Adrenal gland (tissue), 19 donors: ENCODE measurements at places on chromosomes 3 and 15.
A peak's percentile ranks its signal among the peaks of the same experiment; 100 is the strongest.

- no peak for DNase-seq
Observed at GRCh38 chr15:50425219-50425618, 1.0 kb downstream of the USP8 start.

DNA sequence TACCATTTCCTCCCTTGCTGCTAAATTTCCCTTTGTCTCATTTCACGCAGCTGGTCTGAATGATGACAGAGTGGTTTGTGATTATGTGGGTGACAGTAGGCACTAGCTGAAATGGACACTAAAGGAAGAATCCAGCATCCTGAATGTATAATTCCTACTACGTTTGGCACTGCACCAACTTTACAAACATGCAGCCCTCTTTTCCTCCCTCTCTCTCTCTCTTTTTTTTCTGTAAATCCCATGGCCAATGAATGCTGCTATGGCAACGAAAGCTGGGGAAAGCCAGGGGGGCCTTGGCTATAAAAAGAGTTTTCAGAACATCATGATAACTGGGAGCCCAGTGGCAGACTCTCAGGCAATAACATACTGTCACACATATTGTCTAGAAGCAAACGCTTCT, 367.2 kb upstream of the AGTR1 start:
- DNase-seq = no peak

DNA sequence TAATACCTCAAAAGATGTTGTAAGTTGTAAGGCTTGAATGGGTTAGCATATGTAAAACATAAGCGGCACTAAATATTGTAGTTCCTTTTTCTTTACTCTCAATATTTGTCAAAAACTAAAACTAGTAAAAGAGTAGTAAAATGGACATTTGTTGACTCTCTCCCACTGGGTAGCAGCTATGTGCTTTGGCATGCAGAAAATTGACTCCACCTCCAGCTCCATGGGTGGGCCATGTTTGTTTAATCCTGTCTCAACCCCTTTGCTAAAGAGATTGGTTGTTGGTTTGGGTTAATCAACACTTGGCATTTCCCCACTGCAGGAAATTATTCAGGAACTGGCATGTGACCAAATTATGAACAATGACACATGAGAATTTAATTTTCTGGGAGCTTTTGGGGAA, 114.8 kb downstream of the EOMES start:
- DNase-seq = no peak

DNA sequence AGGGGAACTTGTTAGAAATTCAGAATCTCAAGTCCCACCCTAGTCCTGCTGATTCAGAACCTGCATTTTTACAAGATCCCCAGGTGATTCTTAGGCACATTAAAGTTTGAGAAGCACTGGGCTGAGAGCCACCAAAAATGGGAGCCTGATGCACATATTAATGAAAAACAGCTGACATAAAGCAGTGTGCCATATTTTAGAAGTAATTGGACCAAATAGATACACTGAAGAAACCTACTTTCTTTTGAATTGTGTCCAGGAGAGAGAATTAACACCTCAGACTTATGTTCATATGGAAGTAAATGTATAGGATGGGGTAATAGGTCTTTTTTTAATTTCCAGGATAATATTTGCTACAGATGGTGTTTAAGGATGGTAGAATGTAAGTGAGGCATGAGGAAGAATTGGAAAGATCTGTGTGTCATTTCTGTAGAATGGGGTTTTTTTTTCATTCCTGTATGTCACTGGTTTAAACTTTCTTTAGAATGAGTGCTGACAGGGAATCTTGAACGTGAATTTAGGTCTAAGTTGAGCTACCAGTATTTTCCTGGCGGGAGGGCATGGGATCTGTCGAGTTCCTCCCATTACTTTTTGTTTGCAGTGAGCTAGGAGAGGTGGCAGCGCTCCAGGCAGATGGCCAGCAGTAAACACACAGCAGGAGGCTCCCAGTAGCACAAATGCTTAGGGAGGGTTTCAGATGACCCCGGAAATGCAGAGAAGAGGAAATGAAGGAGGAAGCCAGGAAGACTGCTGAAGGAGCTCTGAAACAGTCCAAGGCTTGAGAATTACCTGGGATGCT, 185.6 kb downstream of the PLCL2 start:
- DNase-seq = peak; percentile 58

GRCh38 chr3:53375019-53375418, 27.7 kb upstream of the DCP1A start:
- peak; percentile 84 for DNase-seq

GRCh38 chr15:70767667-70768066, 4.3 kb upstream of the UACA start:
- DNase-seq = no peak

GRCh38 chr3:119891944-119892721, 110.2 kb downstream of the NR1I2 start:
- DNase-seq = peak; percentile 57

- no peak for DNase-seq
Observed at GRCh38 chr15:95325763-95326404, 1004.6 kb upstream of the NR2F2 start.

- no peak for DNase-seq
Observed at GRCh38 chr15:42826251-42826890, 89.4 kb upstream of the CDAN1 start.

DNA sequence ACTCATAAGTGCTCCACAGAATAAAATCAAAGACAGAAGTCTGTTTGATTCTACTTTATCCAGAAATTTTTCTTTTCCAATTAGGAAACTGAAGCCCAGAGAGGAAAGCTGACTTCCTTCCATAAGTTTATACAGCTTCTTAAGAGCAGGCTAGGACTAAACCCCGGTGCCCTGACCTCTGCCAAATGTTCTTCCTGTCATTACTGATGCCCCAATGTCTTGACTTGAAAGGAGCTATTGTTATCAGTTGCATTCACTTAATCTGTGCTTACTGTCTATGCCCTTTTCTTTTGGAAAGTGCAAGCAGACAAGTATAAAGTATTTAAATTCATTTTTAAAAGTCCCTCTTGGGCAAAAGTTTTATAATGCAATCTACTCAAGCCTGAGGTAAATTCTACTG, 18.1 kb downstream of the CD200 start:
- no peak for DNase-seq

DNA sequence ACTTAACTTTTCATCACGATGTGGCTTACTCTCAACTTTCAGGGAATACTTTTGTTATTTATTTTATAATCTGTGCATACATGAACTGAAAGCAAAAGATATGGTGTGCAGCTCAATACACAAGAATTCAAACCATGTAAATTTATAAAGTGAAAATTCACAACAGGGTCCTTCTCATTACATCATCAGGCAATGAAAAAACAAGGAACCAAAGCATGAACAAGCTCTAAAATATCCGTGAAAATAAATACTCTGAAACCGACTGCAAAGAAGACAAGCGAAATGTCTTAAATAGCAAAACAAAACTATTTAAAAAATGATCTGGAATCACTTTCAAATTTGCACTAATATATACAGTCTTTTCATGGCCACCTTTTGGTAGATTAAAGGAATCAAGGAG, 28.9 kb downstream of the GNB5 start:
- no peak for DNase-seq

DNA sequence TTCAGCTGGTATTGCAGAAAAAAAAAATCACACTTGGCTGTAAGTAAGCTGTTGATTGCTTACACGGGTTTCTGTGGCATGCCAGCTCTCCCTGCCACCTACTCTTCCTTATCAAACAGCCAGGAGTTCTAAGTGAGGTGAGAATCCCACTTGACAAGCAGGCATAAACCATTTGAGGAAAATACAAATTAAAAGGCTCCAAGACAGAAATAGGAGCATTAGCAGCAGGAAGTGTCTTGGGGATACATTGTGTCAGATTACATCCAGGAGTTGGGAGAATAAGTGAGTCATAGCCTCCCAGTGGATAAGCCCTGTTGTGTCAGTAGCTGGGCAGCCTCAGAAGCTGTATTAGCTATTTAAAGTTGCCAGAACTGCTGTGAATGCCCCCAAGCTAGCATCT, 256.0 kb downstream of the CNTN4 start:
- no peak for DNase-seq

DNA sequence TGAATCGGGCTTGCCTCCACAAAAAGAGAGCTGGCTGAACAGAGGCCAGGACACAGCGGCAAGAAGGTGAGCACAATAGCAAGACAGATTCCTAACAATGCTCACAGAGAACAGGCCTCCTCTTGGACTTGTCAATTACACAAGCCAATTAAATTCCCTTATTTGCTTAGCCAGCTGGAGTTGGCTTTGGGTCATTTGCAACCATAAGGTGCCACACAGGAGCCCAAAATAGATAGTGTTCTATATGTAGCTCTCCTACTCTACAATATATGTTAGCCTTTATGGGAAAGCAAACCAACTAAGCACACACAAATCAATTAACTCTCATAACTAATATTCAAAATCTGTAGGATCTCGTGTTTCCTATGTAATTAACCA, 335.6 kb downstream of the FOXP1 start:
- DNase-seq = no peak
